CD4-positive, alpha-beta memory T cell (primary cell): ENCODE measurements at places on chromosomes 6 and 20.

DNA sequence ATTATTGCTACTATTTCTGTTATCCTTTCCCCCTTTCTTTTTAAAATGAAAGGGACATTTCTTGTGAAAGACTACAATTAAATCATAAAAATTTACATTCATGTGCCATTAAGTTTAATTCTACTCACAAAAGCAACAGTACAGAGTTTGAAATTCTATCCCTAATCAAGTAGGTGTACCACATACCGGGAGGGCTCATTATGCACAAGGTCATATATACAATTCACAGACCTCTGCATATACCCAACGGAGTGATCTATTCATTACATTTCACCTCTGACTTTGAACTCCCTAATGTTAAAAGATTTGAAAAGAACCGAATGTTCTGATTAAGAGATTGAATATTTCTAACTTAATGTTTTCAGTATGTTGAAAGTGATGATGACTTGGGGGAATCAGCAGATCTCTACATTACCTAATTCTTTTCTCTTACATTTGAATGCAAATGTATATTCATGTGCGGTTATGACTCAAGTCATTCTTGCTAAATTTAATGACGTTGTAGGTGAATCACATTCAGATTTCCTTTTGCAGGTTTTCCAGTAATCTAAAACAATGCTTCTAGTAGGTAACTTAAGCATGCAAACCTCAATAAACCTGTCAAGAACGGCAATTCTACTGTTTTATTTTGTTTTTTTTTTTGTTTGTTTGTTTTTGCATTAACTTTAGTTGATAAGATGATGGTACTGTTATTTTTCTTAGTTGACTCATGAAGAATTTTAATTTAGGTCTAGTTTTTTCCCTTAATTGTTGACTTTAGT lies 7.3 kb downstream of the EYA4 start:
- DNase-seq: no peak

GRCh38 chr20:2836035-2836434 lies 4.4 kb downstream of the PCED1A start:
- no peak for DNase-seq

- DNase-seq: no peak
Observed at GRCh38 chr20:5316188-5317158, at the start of gene PROKR2. Gene PROKR2, minus strand, starts transcription at chr20:5316954. Its CDS starts 2,585 bp downstream, at chr20:5314369.

DNA sequence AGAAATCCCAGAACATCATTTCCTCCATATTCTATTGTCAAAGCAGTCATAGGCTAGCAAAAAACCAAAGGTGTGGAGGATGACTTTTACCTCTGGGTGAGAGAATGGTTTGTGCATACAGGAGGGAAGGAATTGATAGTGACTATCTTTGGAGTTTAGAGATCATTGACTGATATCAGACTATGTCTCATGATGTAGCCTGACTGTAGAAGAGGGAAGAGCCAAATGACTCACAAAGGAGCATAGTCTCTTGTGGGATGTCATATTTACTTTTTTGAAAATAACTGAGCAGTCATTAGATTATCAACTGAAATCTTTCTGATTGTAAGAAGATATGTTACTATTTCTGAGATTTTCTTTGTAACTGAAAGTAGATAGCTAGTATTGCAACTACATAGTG lies 158.5 kb downstream of the FLRT3 start:
- DNase-seq: no peak
